Foreskin fibroblast (primary cell): ENCODE measurements at places on chromosomes 7 and 10.

GRCh38 chr10:97849103-97849686, 448 bp upstream of the GOLGA7B start:
- DNase-seq = no peak

DNA sequence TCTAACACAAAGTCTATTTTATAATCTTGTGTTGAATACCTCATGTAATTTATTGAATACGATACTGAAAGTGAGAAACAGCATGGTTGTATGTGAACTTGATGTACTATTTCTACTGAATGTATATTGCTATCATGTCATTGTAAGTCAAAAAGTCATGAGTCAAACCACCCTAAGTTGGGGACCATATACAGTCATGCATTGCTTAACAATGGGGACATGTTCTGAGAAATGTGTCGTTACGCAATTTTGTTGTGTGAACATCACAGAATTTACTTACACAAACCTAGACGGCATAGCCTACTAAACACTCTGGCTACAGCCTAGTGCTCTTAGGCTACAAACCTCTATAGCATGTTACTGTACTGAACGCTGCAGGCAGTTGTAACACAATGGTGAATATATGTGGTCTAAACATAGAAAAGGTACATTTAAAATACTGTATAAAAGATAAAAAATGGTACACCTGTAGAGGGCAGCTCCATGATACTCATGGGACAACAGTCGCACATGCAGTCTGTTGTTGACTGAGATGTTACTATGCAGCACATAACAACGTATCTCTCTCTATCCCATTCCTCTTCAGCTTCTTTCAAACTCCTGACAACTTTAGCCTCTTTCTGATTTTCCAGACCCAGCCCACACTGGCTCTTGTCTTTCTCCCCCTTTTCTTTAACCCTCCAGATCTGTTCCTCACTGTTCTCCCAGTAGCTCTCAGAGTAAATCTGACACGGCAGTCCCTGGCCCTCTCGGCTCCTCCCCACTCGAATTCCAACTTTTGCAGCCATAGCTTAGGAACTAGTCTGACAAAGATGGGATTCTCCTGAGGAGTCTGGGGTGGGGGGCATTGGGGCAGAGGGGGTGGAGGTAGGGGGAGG, 90.1 kb downstream of the SNX10 start:
- DNase-seq = no peak

DNA sequence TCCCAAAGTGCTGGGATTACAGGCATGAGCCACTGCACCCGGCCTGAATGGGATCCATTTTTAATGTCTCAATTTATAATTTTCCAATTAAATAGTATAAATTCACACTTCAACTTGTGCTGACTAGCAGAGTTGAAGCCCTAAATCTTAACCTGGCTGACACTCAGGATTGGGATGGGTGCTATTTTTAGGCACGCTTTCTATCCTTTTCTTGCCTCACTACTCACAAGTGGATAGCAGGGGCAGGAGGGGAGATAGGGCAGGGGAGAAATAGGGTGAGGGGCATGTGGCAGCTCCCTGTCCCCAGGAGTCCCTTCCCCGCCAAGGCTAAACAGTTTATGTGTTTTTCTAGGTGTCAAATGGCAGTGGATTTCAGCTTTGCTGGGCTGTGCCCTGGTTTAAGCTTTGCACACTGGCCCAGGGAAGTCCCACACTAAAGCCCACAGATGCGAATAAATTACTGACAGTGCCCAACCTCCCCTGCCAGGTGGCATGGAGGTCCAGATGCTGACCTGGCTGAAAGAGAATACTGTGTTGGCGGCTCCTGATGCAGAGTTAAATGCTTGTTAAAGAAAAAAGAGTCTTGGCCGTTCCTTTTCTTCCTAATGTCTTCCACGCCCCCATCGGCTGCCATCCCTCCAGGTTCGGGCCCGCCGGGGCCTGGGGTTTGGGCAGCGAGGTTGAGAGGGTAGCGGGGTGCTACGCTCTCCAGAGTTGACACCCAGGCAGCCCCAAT, 36.2 kb upstream of the EFCAB10 start:
- no peak for DNase-seq

- DNase-seq = peak; percentile 43
These were observed 58.1 kb downstream of the ITGA8 start for GRCh38 chr10:15661574-15661973.

DNA sequence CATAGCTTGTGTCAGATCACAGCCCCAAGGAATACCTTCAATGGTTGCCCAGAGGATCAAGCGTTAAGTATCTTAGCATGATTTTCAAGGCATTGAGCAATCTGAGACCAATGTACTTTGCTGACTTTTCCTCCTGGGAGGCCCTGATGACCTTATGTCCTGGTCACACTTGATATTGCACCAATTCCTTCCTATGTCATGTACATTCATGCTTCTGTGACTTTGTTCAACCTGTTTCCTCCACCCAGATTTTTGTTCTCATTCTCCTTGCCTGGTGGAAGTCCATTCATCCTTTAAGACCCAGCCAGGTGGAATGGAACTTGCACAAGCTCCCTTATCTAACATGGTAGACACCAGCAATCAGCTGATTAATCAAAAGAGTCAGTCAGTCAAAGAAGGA, 160.8 kb downstream of the PFKFB3 start:
- DNase-seq = no peak
